ENCODE measurements at places on chromosomes 4 and X.

DNA sequence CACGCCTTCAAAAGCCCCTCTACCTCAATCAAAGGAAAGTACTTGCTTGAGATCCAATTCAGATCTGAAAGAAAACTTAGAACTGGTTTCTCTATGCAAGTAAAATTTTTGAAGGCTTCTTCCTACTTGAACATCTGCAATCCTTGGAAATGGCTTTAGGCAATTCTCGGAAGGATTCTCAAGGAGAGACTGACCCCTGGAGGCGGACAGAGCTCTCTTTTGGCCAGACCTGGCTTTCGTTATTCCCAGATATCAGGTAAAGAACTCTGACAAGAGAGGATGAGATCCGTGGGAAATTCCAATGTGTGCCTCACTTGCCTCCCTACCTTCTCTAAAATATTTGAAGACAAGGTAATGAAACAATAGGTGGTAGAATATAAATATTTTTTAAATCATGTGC, 670.3 kb upstream of the FAM241A start:
- peak; percentile 56 for DNase-seq

GRCh38 chr4:28007693-28008092, 1147.1 kb downstream of the STIM2 start:
- no peak for DNase-seq

GRCh38 chrX:153657161-153657560, 10.2 kb downstream of the DUSP9 start:
- DNase-seq: no peak

DNA sequence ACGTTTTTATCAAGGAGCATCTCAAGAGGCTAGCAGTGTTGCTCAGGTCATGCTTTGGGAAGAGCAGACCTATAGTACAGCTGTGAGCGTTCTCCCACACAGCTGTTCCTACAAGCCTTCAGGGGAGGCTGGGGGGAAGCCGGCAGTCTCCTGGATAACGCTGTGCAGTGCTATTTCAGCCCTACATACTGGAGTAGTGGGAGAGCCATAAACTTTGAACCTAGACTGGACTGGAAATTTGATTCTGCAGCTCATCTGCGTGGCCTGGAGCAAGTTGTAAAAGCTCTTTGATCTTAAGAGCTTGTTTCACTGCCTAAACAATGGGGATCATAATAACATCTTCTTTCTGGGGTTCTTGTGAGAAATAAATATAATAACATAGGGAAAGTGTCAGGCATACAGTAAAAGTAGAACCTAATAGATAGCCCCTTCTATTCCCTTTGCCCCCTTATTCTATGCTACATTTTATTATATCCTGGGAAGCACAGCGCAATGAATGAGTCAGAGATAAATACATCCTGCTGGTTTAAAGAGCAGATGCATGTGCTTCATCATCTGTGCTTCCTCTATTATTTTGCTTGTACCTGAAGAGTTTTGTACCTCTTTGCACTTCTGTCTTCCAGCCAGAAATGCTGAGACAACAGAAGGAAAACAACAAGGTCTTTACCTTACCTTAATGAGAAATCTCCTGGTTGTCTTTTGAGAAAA, 14.7 kb upstream of the AMBN start:
- DNase-seq: no peak

DNA sequence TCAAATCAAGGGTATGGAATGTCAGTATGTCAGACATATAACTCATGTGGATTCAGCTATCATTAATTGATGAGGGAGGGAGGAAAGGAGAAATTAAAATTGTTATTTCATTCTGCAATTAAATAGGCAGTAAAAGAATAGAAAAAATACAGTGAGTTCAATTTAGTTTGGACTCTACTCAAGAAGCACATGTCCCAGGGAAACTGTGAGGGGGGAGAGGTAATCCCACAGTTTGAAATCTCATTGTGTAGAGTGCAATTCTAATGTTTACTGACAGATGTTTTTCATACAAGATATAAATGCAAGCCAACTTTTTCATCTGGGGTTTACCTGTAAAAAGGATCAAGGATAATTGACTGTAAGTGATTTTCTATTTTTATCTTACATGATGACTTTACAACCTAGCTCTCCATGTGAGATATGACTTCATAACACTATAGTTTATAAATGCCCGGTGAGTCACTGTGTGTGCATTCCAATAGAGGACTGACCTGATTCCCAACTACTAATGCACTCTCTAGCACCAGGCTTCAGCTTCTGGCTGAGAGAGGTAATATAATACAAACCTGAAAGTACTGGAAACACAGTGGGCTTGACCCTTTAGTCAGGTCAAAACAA, 35.2 kb upstream of the SCD5 start:
- DNase-seq: peak; percentile 76
